ENCODE measurements at places on chromosomes 2 and 18.

DNA sequence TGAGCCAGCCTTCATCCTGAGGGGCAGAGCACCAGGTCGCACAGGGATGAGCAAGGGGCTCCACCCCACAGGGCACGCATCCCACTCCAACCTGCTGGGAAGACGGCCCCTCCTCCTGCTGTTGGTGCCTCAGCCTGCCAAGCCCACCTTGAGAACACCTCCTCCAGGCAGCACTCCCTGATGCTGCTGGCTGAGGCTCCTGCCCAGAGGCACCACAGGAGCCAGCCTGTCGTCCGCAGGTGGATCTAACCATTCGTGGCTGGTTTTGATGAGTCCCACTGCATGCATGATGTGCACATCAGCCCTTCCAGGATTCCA is 58.4 kb downstream of the BIN1 start:
- no peak for DNase-seq

- no peak for DNase-seq
Observed at GRCh38 chr2:240648155-240648649, 22.9 kb downstream of the GPR35 start.

GRCh38 chr18:44885507-44885906 is 204.8 kb downstream of the SETBP1 start:
- no peak for DNase-seq

GRCh38 chr2:71566372-71566771 is 113.0 kb downstream of the DYSF start:
- DNase-seq = no peak

GRCh38 chr18:39840406-39840805 is 2114.6 kb upstream of the PIK3C3 start:
- no peak for DNase-seq

GRCh38 chr2:48383036-48383435 is 146.9 kb upstream of the STON1 start:
- DNase-seq = no peak

DNA sequence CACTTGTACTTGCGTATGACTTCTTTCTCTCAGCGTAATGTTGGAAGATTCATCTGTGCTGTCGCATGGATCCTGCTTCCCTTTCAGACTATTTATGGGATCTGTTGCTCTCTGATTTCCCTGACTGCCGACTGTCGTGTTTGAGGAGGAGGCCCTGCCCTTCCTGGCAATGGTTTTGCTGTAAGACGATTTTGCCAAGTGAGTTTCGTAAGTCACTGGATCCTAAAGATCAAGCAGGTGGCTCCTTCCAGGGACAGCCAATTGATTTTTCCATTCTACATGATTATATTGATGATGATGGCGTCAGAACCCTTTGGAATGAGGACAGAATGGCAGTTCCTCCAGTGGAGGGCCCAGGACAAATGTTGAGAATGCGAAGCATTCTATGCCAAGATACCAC is 8.7 kb upstream of the B3GNT2 start:
- DNase-seq = no peak

GRCh38 chr18:22446325-22446724 is 28.6 kb upstream of the CTAGE1 start:
- DNase-seq = no peak

GRCh38 chr2:42053791-42054701 is 6.2 kb downstream of the PKDCC start:
- DNase-seq = no peak

GRCh38 chr2:221200184-221200839 is 371.8 kb downstream of the EPHA4 start:
- DNase-seq = no peak

Measured in iPS DF 19.7 (cell line).